ENCODE measurements at places on chromosomes 7 and 10.

DNA sequence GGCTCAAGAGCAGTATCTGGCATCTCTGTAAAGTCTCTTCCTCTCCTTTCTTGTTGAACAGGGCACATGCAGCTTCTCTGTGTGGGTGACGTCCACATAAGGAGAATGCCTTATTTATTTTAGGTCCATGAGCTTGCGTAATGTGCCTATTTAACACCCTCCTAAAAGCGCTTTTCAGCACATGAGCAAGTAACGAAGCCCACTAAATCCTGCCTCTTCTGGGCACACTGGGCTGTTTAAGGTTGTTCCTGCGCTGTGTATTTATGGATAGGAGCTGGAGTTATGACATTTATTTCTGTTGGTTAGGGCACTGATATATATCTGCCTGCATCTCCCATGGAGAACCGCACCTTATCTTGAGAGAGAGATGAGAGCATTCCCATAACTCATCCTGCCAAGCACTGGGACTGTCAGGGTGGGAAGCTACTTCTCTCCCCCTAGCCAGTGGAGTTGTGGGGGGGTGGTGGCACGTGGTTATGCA, 76.1 kb downstream of the LRRC4 start:
- DNase-seq = no peak

GRCh38 chr10:49115015-49115795, at the start of gene VSTM4:
Gene VSTM4 (minus strand): TSS chr10:49115522. CDS start chr10:49115485, 37 bp downstream.
- DNase-seq = no peak

DNA sequence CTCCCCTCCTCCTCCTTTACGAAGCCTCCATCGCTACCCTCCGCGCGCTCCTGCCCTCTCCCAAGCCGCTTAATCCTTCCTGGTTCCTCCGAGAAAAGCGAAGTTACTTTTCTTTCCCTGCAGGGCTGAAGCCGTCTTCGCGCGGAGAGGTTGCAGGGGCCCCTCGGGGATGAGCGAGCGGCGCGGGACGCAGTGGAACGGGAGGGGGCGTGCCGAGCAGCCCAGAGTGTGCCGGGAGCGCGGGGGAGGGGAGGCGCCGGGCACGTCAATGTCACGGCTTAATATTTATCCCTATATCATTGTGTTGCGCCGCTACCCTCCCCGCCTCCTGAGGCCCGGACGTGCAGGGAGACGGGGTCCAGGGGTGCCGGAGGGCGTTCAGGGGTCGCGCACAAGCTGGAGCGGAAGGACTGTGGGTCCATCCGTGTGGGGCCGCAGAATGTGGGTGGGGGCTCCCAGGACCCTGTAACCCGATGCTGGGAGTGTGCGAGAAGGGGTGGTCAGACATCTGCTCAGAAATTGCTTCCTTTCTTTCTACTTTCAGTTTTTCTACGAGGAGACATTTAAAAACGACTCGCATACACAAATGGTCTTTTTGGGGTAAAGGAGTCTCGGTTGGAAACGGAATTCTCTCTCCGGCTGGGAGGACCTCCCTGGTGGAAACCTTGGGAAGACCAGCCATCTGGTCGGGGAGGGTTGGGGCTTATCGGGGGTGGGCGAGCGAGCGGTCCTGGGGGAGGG, 2.4 kb downstream of the CDK6 start:
- DNase-seq = peak; percentile 50

DNA sequence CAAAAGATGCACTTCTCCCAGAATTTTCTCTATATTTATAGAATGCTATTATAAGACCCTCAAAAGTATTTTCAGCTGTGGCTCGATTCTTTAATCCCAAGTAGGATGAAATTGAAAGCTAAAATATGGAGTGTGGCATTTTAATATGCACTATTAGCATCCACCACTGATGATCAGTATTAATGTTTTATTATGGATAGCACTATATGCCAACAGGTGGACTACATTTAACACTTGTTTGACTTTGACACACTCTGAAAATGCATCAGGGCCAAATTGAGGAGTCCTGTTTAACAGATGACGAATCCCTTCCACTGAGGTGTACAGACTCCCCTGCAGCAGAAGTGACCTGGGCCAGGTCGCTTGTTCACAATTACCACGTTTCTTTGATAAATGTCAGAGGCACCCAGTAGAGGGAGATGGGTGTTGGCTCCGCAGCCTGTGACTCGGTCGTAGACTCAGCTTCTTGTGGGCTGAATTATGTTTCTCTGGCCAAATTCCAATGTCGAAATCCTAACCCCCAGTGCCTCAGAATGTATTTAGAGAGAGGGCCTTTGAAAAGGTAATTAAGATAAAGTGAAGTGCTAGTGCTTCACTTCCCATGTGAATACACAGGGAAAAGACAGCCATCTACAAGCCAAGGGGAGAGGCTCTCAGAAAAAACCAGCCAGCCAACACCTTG, 48.1 kb downstream of the WIPF3 start:
- DNase-seq = no peak

GRCh38 chr7:139829025-139829774, at the start of gene TBXAS1:
Gene TBXAS1 (plus strand): TSS chr7:139829264. CDS start chr7:139829391, 127 bp downstream.
- DNase-seq = no peak

All from stimulated activated CD8-positive, alpha-beta memory T cell treated with anti-CD3 and anti-CD28 coated beads, Interleukin-4, amount 100 ng/mL, for 1 hour (primary cell).